Cerebellum (tissue), 4 donors: ENCODE measurements at places on chromosomes 2 and 18. TPM values are rescaled to one million over a fixed set of nuclear protein-coding genes. Genes with fewer than 3 reads are reported as not detected.

GRCh38 chr18:3294435-3295080 is 32.6 kb downstream of the MYL12B start:
- no peak for DNase-seq

GRCh38 chr2:220374282-220374681 is 746.9 kb downstream of the SLC4A3 start:
- DNase-seq: no peak

- DNase-seq: no peak
Observed at GRCh38 chr18:51617167-51617566, 419.7 kb upstream of the MEX3C start.

- DNase-seq: no peak
Observed at GRCh38 chr2:113236367-113237159, 42.2 kb downstream of the PAX8 start.

- no peak for DNase-seq
Observed at GRCh38 chr2:205739620-205740019, 57.3 kb downstream of the NRP2 start.

DNA sequence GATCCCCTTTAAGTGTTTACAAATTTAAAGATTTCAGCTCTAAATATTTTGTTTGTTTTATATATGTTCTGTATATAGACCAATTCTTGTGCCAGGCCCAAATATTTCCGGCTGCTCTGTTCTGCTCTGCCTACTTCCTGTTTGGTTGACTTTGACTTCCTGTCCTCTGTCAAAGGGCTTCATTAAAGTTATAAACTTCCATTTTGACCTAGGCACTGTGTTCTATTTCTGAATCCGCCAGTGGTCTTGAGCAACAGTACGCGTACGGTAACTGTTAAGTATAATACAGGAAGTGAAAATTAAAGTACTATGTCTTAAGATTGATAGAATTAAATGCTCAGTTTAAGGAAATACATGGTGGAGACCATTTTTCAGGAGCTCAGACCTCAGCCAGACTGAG is 13.5 kb upstream of the REL start:
- no peak for DNase-seq

GRCh38 chr2:233867993-233868532 is at the start of gene MSL3B:
TSS of gene MSL3B (minus strand) at chr2:233868386.
- no peak for DNase-seq

GRCh38 chr2:242044313-242044590 is 174.7 kb downstream of the RTP5 start:
- DNase-seq: no peak

GRCh38 chr2:195486520-195486919 is 170.5 kb upstream of the SLC39A10 start:
- DNase-seq: no peak

DNA sequence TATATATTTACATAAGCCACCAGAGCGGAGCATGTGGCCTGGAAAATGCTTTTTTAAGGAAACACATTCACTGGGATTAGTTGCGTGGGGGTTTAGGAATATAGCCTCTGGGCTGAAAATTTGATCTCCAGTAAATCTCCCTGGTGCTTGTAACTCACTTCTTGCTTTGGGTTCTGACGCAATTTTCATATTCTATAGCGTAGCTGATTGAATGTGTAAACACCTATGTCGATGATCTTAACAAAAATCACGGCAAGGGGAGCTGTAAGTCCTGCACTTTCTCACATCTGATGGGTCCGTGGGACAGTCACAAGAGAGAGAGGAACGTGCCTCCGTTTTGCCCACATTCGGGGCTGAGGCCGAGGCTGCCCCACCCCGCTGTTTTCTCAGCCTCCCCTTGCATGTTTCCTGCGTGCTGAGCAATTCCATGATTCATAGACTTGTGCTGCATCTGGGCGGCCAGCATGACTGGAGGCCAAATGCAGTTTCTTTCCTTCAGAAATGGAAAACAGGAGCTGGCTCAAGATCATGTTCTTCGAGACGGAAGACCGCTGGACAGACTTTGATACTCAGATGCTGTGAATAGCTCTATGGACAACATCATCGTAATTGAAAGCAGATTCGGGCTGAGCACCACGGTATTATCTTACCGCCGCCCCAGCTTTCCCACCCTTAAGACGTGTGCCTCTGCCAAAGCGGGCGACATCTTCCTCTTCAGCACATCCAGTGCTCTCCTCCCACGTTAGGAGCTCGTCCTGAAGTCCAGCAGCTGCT is 109.2 kb downstream of the TMEM18 start:
- DNase-seq: no peak

- no peak for DNase-seq
Observed at GRCh38 chr2:214830794-214831346, 21.4 kb upstream of the BARD1 start.

- no peak for DNase-seq
Observed at GRCh38 chr18:23567671-23568070, 18.6 kb downstream of the NPC1 start.

DNA sequence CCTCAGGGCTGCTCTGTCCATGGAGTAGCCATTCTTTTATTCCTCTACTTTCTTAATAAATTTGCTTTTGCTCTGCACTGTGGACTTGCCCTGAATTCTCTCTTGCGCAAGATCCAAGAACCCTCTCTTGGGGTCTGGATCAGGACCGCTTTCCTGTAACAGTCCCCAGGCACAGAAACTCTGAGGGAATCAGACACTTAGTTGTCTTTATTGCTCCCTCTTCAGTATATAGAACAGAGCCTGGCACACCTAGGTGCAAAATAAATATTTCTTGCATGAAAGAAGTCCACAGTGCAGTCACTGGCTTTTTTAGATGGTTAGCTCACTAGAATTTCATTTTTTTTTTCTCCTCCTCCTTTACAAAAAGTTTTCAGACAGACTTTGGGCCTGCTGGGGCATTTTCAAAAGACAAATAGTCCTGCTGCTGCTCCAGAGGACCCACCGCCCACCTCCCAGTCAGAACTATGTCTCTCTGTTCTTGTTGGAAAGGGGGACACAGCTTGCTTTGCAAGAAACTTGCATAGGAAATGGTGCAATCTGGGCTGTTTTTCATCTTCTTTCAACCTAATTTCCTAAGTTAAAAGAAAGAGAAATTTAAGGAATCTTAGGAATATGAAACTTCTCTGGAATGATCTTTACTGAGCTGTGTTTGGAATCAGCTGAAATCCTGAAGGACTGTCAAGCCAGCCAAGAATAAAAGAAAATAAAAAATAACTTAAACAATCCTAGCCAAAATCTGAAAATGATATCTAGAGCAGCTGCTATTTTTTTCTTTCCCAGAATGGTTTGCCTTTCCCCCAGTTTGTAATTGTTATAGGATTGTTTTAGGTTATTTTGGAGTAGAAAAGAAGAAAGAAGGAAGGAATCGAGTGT is 31.7 kb upstream of the MAP4K3 start:
- DNase-seq: no peak

DNA sequence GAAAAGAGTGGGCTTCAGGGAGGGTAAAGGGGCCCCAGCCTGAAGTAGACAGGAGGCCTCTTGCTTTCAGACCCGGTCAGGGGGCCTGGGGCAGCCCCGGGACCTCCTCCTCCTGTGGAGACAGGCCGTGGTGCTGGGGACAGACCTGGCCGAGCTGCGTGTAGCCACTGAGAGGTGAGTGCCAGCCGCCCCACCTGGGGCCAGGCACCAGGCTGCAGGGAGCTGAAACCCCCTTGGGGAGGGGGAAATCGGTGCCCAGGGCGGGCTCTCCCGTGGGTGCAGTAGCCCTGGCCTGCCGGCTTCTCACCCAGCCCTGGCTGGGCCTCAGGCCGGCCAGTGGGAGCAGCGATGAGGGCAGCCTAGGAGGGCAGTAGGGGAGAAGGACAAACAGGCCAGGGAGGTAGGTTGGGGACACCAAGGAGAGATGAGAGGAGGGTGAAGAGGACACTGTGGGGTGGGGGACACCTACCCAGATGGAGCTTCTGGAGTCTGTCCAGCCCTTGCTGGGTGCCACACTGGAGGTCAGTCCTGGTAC is 24.0 kb downstream of the CROCC2 start:
- DNase-seq: no peak

- DNase-seq: no peak
Observed at GRCh38 chr2:58911877-58912276, 670.8 kb upstream of the FANCL start.

DNA sequence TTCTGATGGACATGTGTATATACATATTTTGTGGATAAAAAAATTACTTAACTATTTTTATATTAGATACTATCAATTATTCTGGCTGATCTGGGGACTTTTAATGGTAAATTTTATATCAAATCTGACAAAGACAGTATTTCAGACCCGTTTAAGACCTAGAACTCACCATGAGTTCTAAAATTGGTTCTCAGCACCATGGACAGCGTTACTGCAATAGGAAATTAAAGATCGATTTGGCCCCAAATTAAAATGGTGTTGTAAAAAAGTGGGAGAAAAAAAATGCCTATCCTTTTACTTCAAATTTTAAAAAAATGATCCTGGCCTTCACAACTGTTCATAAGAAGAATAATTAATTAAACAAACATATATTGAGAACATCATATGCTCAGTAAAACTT is 919 bp upstream of the SCN2A start:
- DNase-seq: no peak

GRCh38 chr18:22005191-22005841 is 164.1 kb upstream of the GATA6 start:
- no peak for DNase-seq

- DNase-seq: no peak
Observed at GRCh38 chr2:239065537-239065936, 217.7 kb downstream of the TWIST2 start.

DNA sequence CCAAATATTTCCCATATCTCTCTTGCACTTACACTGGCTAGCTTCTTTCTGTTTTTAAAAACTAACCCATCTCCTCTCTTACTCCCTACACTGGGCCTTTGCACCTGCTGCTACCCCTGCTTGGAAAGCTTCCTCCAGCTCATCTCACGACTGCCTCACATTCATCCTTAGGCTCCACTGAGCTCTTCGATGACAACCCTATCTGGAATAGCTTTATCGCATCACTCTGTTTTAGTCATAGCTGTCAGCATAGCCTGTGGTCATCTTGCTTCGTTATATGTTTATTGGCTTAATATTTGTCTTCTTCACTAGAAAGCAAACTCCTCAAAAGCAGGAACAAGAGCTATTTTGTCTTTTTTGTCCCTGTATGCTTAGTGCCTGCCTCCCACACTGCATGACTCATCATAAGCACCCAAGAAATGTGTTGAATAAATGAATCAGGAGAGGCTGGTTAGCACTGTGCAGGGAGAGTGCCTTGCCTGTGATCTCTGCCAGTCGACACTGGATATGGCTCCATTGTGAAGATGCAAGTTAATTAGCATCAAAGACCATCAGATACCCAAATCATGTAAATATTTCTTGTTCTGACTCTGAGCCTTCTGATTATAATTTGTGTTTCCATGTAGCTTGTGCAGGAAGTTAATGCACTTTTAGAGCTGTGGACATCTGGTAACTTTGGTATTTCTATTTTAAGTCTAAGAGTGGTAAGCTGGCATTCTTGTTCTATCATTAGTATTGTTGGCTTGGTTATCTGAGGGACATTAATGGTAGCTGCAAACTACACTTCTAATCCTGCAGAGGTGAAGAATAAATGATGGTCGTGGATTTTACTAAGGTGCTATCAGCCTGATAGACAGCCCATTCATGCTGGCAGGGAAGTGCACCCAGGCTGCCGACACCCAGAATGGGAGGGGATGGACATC is 10.3 kb upstream of the DYTN start:
- DNase-seq: no peak

HRH4 gene
- total RNA-seq: 0.18 TPM

PSMA8 gene
- total RNA-seq: not detected

AGXT gene
- total RNA-seq: not detected

ITPRIPL1 gene
- 4.9 TPM for total RNA-seq
